ENCODE measurements at places on chromosomes 1 and 21.

GRCh38 chr1:4512636-4513035 lies 141.8 kb upstream of the AJAP1 start:
- DNase-seq = no peak

GRCh38 chr1:37720231-37721130 lies 28.2 kb downstream of the CDCA8 start:
- no peak for DNase-seq

- no peak for DNase-seq
These were observed 238.2 kb downstream of the NRIP1 start for GRCh38 chr21:14826630-14827029.

DNA sequence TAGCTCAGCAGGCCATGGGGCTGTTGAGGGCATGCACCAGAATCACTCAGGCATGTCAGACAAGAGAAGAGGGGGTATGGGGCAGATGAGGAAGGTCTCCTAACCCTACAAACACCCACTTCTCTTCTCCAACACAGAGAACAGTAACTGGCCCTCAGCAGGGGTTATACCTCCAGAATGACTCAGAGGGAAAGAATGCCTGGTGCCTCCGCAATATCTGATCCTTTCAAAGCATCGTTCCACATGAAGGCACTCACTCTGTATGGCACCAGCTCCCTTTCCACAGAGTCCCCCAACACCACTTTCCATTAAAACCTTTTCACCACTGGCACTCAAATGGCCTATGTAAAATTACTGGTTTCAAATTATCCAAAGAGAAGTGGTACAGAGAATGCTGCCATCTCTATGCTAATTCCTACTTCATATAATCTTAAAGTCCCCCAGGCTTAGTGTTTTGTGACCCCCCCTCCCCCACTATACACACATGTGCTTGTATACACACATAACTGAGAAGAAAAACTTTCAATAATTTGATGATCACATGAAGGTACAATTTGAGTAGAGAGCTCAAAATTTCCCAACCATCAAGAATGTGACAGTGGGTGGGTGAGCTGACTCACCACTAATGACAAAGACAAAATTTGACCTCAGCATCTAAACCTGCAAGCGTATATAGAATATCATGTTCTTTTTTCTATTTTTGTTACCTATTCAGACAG lies 91.5 kb downstream of the SIPA1L2 start:
- no peak for DNase-seq

DNA sequence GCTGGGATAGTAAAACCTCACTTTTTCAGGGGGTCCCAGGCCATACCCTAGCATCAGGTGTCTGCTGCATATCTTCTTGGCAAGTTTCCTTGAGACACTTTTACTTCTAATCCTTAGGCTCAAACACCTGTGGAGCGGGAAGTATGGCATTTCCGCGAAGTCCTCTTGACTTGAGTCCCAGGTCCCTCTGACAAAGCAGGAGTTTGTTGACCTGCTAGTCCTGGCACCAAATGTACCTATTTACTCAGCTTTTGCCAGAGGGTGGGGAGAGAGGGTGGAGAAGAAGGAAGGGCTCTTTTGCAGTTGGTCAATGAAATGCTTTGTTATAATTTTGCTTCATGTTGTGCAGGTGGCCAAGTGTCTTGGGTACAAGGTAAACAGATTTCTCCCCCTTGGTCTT lies 59.7 kb downstream of the CLIC6 start:
- no peak for DNase-seq

DNA sequence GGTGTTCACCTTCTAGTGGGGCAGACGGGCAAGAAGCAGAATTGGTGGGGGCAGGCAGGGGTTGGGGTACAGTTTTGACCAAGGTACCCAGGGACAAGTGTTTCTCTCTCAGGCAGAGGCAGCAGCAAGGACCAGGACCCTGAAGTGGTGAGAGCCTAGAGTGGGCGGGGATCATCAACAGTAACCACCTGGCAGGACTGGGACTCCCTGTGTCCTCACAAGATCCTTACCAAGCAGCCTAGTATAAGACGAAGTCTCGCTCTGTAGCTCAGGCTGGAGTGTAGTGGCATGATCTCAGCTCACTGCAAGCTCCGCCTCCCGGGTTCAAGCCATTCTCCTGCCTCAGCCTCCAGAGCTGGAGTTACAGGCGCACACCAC lies 3.2 kb upstream of the NADK start:
- DNase-seq = no peak

DNA sequence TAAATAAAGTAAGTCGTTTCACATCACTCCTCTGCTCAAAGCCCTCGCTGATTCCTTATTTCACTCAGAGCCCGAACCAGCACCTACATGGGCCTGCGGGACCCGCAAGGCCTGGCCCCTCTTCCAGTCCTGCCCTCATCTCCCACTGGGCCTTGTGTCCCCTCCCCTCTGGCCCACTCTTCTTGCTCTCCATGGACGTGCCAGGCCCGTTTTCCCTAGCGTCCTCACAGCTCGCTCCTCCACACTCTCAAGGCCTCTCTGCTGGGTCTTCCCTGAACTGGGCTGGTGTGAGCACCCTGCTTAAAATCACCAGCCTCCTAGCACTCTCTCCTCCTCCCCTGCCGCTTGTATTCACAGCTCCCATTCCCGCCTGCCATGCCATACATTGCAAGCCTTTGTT lies 237.9 kb downstream of the FOXD2 start:
- DNase-seq = no peak

DNA sequence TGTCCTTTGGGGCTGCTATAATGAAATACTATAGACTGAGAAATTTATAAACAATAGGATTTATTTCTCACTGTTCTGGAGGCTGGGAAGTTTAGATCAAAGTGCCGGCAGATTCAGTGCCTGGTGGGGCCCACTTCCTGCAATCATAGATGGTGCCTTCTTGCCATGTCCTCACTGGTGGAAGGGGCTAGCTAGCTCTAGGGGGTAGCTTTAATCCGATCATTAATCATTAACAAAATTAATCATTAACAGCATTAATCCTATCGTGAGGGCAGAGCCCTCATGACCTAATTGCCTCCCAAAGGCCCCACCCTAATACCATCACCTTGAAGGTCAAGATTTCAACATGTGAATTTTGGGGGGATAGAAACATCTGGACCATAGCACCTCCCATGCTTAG lies 124.3 kb downstream of the TRABD2B start:
- no peak for DNase-seq

GRCh38 chr1:109214695-109215623 lies 1.2 kb downstream of the SARS1 start:
- DNase-seq = peak; percentile 82

- DNase-seq = no peak
These were observed 103.6 kb downstream of the PTBP2 start for GRCh38 chr1:96825231-96825630.

GRCh38 chr1:76106719-76107235 lies 32.2 kb downstream of the ST6GALNAC3 start:
- no peak for DNase-seq

DNA sequence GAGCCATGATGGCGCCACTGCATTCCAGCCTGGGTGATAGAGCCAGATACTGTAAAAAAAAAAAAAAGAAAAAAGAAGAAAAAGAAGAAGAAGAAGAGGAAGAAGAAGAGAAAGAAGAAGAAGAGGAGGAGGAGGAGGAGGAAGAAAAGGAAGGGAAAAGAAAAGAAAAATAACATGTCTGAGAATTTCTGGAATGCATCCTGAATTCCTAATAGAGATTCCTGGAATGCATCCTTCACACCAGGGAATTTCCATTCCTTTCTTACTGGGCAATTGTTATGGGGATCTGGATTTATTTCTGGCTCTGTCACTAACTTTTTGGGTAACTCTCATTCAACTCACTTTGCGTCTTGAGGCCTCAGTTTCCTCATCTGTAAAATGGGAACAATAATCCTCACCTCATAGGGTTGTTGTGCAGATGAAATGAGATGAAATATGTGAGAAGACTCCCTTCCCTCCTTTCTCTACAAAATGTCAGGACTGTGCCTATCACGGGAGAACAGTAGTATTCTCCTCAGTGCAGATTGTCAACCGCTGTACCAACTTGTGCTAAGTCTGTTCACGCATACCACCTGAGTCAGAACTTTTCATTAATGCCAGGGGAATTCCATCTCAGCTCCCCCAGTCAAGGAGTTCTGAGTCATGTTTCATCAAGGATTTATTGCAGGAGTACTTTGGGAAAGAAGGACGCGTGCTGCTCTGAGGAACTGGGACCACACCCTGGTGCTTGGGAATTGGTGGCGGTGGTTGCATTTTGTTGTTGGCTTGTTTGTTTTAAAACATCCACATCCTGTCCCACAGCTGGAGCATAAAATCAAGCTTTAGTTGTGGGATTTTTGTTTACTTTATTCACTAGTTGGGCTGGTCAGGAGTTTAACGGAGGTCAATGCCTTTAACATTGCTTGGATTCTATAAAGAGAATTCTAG lies 42.4 kb upstream of the ROR1 start:
- DNase-seq = no peak

- no peak for DNase-seq
These were observed 1.4 kb upstream of the NUP133 start for GRCh38 chr1:229509576-229509975.

DNA sequence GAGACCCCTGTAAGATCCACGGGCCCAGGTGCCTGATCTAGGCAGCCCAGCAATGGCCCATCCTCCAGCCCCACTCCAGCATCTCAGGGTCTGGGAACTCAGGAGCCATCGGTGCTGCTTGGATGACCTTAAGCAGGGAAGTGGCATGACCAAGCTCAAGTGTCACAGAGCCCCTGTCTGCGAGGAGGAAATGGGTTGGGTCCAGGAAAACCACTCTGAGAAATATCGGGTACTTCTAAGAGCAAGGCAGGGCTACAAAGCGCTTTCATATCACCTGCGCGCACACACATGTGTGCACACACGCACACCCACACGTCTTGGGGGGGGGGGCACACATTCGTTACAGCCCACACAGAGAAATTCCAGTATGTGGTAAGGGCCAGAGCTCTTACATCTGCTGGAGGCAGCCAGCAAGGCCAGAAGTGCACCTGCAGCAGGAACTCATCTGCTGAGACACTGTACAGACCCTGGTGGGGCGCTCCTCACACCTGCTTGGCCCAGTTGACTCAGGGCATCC lies 32.6 kb upstream of the SPOCD1 start:
- peak; percentile 42 for DNase-seq

DNA sequence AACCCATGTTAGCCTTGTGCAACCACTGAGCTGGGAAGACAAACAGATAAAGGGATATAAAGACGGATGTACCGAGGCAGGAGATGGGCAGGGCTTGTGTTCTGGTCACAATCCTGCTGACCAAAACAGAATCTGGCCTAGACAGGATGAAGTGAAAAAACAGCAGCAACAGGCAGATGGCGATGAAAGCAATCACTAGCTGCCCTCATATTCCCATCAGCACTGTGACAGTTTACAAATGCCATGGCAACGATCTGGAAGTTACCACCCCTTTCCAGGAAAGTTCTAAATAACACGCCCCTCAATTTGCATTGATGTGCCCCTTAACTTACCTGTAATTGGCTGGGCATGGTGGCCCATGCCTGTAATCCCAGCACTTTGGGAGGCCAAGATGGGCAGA lies 40.6 kb upstream of the CD46 start:
- no peak for DNase-seq

DNA sequence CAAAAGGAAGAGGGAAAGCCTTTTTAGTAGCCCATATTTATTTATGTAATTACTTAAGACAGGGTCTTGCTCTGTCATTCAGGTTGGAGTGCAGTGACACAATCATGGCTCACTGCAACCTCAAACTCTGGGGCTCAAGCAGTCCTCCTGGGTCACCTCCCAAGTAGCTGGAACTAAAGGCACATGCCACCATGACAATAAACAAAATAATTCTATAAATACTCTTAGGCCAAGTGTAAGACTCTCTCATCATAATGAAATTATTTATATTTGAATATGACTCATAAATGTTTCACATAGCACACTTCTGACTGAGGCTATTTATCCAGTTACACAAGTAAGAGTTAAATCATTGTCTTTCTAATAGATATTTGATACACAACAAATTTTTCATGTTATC lies 314.7 kb downstream of the AMY1C start:
- DNase-seq = no peak

GRCh38 chr1:199089393-199090122 lies 450.7 kb downstream of the PTPRC start:
- DNase-seq = peak; percentile 78

DNA sequence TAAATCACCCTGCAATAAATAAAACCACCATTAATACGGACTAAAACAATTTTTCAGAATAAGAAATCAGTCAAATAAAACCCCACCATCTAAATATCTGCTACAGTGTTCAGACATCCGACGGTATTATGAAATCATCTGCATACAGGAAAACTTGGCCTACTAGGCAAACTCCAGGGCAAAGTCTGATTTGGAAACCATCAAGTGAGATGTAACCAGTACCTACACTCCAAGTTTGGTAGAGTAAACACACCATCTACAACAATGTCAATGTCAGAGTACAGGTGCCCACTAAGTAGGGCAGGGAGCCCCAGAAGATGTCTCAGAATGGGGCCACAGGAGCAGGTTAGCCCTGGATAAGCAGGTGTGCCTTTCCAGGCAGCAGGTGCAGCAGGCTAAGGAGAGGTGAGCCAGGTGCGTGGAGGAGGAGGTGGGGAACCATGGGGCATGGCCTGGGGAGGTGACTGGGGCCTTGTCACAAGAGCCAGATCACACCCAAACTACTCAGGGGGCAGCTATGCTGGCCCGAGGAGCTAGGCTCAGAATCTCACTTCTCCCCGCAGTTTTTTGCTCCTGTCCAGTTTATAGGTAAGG lies 59.6 kb downstream of the CAPZB start:
- DNase-seq = no peak

GRCh38 chr1:24743404-24744211 lies 1.6 kb upstream of the CLIC4 start:
- DNase-seq = no peak

DNA sequence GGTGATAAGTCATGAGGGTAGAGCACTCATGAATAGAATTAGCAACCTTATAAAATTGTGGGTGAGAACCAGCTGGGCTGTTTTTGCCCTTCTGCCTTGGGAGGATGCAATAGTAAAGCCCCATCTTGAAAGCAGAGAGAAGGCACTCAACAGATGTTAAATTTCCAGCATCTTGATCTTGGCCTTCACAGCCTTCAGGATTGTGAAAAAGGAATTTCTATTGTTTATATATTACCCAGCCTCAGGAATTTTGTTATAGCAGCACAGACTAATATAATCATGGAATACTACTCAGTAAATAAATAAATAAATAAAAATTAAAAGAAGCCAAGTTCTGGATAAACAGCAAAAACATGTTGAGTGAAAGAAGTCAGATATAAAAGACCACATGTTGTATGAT lies 175.2 kb downstream of the KCNT2 start:
- no peak for DNase-seq

DNA sequence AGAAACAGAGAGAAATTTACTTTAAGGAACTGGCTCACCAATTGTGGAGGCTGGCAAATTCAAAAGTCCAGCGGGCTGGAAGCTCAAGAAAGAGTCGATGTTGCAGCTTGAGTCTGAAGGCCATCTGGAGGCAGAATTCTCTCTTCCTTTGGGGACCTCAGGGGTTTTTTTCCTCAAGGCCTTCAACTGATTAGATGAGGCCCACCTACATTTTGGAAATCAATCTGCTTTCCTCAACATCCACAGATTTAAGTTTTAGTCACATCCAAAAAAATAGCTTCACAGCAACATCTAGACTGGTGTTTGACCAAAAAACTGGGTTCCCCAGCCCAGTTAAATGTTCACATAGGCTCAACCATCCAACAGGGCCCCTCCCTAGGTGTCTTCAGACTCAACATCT lies 114.9 kb downstream of the SLC35F3 start:
- DNase-seq = no peak
